ENCODE measurements at places on chromosomes 1 and 21. TPM values are rescaled to one million over a fixed set of nuclear protein-coding genes. Genes with fewer than 3 reads are reported as not detected.

The NBPF4 gene
- not detected for total RNA-seq

The SNAPIN gene
- 6.5 TPM for total RNA-seq

The PYGO2 gene
- 26.7 TPM for total RNA-seq

The ERICH3 gene
- not detected for total RNA-seq

The SELENBP1 gene
- total RNA-seq: not detected

The PGLYRP3 gene
- total RNA-seq: not detected

The NMNAT2 gene
- total RNA-seq: not detected

The FAM131C gene
- not detected for total RNA-seq

The LRRIQ3 gene
- not detected for total RNA-seq

The KPRP gene
- total RNA-seq: not detected

The PLA2G2D gene
- not detected for total RNA-seq

The RGL1 gene
- 0.84 TPM for total RNA-seq

The FCRL2 gene
- total RNA-seq: 0.64 TPM

The TMPRSS3 gene
- 1.2 TPM for total RNA-seq

The NTNG1 gene
- not detected for total RNA-seq

The THRAP3 gene
- total RNA-seq: 83.2 TPM

The TRIM46 gene
- 1.1 TPM for total RNA-seq

The LAD1 gene
- total RNA-seq: not detected

The VAMP3 gene
- total RNA-seq: 88.1 TPM

The ERRFI1 gene
- total RNA-seq: 4.9 TPM

The BRINP3 gene
- not detected for total RNA-seq

The MAP7D1 gene
- 113 TPM for total RNA-seq

The MX1 gene
- total RNA-seq: 69.1 TPM

The MCOLN3 gene
- 0.11 TPM for total RNA-seq

The SLC2A5 gene
- not detected for total RNA-seq

The SUSD4 gene
- total RNA-seq: 2.2 TPM

The SYT2 gene
- not detected for total RNA-seq

The CNTN2 gene
- total RNA-seq: not detected

The DUSP10 gene
- total RNA-seq: 64.3 TPM

The HPDL gene
- total RNA-seq: 0.43 TPM

The AMY1A gene
- not detected for total RNA-seq

The ACBD6 gene
- total RNA-seq: 23.4 TPM

The SLC45A1 gene
- total RNA-seq: 0.75 TPM

The CYP4A22 gene
- total RNA-seq: not detected

The FCRLB gene
- total RNA-seq: 0.24 TPM

The RAB7B gene
- total RNA-seq: not detected

The COL9A2 gene
- total RNA-seq: 4.0 TPM

The ACTL8 gene
- not detected for total RNA-seq

The FCRL6 gene
- total RNA-seq: 5.6 TPM

The SPAG17 gene
- total RNA-seq: not detected
